ENCODE measurements at places on chromosomes 1 and 21. TPM values are rescaled to one million over a fixed set of nuclear protein-coding genes. Genes with fewer than 3 reads are reported as not detected.

Gene SPTA1
- not detected for total RNA-seq

Gene RAB25
- total RNA-seq = 21.3 TPM

Gene TNFRSF1B
- total RNA-seq = 4.1 TPM

Gene C1orf94
- total RNA-seq = 5.3 TPM

Gene TRAF3IP3
- total RNA-seq = not detected

Gene LRRC71
- total RNA-seq = not detected

Gene ZNF593OS
- not detected for total RNA-seq

GRCh38 chr1:200223207-200223606 is 186.6 kb downstream of the ZNF281 start:
- H3K27me3 ChIP-seq = no peaks in the 10 kb centered on the region

DNA sequence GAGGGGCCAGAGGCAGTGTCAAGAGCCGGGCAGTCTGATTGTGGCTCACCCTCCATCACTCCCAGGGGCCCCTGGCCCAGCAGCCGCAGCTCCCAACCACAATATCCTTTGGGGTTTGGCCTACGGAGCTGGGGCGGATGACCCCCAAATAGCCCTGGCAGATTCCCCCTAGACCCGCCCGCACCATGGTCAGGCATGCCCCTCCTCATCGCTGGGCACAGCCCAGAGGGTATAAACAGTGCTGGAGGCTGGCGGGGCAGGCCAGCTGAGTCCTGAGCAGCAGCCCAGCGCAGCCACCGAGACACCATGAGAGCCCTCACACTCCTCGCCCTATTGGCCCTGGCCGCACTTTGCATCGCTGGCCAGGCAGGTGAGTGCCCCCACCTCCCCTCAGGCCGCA is at the start of gene BGLAP:
BGLAP (plus strand) TSS at position 259 of the 400 bp plus-strand sequence; CDS start at position 307, 48 bp downstream.
- H3K4me1 ChIP-seq = peaks cover 18% of the 10 kb centered on the region
- no peak within 1 kb of the TSS for H3K4me3 ChIP-seq
- no peaks in the 10 kb centered on the region for H3K27me3 ChIP-seq
- no peak within 1 kb of the TSS for H3K27ac ChIP-seq
- peaks cover 2% of the 10 kb centered on the region for H3K36me3 ChIP-seq
- DNase-seq = no peak

- no peak overlapping the region for H3K4me3 ChIP-seq
- DNase-seq = no peak
- no peak overlapping the region for H3K27ac ChIP-seq
- no peaks in the 10 kb centered on the region for H3K4me1 ChIP-seq
- no peaks in the 10 kb centered on the region for H3K27me3 ChIP-seq
Observed at GRCh38 chr1:236761397-236762132, 33.5 kb upstream of the MTR start.

DNA sequence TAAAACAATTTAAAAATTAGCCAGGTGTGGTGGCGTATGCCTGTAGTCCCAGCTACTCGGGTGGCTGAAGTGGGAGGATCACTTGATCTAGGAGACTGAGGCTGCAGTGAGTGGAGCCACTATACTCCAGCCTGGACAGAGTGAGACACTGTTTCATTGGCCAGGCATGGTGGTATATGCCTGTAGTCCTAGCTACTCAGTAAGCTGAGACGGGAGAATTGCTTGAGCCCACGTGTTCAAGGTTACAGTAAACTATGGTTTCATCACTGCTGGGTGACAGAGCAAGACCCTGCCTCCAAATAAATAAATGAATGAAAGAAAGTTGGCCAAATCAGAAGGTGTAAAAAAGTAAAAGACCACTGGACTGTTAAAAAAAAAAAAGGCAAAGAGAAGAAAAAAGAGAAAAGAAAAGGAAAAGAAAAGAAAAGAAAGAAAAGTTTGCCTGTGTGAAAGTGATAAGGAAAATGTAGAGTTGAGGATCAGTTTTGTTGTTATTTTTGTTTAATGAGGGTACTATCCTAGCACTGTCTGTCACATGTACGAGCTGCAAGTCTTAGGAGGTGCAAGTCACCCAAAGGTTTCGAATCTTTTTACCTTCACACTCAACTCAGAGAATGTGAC is 52.3 kb downstream of the LUZP1 start:
- no peaks in the 10 kb centered on the region for H3K27me3 ChIP-seq
- H3K27ac ChIP-seq = no peak overlapping the region
- H3K4me3 ChIP-seq = no peak overlapping the region
- DNase-seq = no peak

- no peak for DNase-seq
- no peaks in the 10 kb centered on the region for H3K36me3 ChIP-seq
- H3K27me3 ChIP-seq = no peaks in the 10 kb centered on the region
Observed at GRCh38 chr1:76577525-76578185, 289.6 kb upstream of the ST6GALNAC5 start.

DNA sequence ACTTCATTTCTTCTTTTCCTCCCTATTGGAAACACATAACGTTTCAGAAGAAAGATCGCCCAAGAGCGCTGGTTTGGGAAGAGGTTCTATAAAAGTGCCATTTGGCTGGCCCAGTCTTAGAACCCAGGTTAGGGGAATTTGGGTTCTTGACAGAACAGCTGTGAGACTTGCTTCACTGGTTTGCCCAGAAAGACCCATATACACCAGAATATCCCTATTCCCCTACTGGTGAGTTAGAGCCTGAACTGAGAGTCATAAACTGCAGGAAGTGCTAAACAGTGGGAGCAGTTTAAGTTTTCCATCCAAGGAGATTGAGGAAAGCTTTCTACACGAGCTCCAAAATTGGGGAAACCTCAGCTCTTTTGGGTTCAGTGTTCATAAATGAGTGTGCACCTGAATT is 275.2 kb downstream of the VAV3 start:
- no peak overlapping the region for H3K27ac ChIP-seq
- no peak overlapping the region for H3K4me3 ChIP-seq
- H3K27me3 ChIP-seq = no peaks in the 10 kb centered on the region
- H3K36me3 ChIP-seq = no peaks in the 10 kb centered on the region
- DNase-seq = no peak
- H3K4me1 ChIP-seq = peaks cover 18% of the 10 kb centered on the region

- DNase-seq = no peak
- no peaks in the 10 kb centered on the region for H3K4me1 ChIP-seq
Observed at GRCh38 chr1:70331962-70332361, 22.6 kb downstream of the ANKRD13C start.

GRCh38 chr1:167938080-167938636 is 1.3 kb upstream of the MPC2 start:
- H3K27me3 ChIP-seq = no peaks in the 10 kb centered on the region
- H3K4me3 ChIP-seq = peak overlapping the region; percentile 55
- no peaks in the 10 kb centered on the region for H3K36me3 ChIP-seq
- peaks cover 25% of the 10 kb centered on the region for H3K4me1 ChIP-seq

DNA sequence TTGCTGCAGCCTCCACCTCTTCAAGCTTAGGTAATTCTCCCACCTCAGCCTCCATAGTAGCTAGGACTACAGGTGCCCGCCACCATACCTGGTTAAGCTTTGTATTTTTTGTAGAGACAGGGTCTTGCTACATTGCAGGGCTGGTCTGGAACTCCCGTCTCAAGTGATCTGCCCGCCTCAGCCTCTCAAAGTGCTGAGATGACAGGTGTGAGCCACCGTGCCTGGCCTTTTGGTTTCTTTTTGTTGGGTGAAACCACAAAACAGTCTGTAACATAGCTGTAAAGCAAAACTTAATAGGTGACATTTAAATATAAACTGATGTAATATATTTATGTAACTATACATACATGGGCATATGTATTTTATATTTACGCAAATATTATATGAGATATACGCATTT is 3.1 kb upstream of the DNAJC11 start:
- no peaks in the 10 kb centered on the region for H3K36me3 ChIP-seq
- H3K27me3 ChIP-seq = no peaks in the 10 kb centered on the region
- H3K4me3 ChIP-seq = no peak overlapping the region
- no peak for DNase-seq
- H3K4me1 ChIP-seq = peaks cover 8% of the 10 kb centered on the region

DNA sequence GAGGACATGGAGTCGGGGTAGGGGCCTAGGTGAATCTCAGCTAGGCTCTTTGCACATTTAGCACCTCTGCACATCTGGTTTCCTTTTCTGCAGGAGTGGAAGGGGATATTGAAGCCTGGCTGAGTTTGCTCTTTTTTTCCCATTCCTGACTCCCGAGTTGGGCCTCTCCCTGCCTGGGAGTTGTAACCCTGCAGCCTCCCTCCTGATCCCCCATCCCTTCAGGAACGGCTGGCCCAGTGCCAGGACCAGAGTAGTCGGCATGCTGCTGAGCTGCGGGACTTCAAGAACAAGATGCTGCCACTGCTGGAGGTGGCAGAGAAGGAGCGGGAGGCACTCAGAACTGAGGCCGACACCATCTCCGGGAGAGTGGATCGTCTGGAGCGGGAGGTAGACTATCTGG is 836 bp downstream of the OLFML3 start:
- no peaks in the 10 kb centered on the region for H3K36me3 ChIP-seq
- H3K4me1 ChIP-seq = peaks cover 60% of the 10 kb centered on the region
- no peak for DNase-seq
- H3K4me3 ChIP-seq = peak overlapping the region; percentile 23
- no peaks in the 10 kb centered on the region for H3K27me3 ChIP-seq

- H3K36me3 ChIP-seq = peaks cover 16% of the 10 kb centered on the region
- H3K27me3 ChIP-seq = no peaks in the 10 kb centered on the region
- no peak overlapping the region for H3K4me3 ChIP-seq
- DNase-seq = peak; percentile 21
- H3K4me1 ChIP-seq = peaks cover 30% of the 10 kb centered on the region
- H3K27ac ChIP-seq = peak overlapping the region; percentile 86
Observed at GRCh38 chr1:28195780-28196179, 19.3 kb upstream of the PTAFR start.

DNA sequence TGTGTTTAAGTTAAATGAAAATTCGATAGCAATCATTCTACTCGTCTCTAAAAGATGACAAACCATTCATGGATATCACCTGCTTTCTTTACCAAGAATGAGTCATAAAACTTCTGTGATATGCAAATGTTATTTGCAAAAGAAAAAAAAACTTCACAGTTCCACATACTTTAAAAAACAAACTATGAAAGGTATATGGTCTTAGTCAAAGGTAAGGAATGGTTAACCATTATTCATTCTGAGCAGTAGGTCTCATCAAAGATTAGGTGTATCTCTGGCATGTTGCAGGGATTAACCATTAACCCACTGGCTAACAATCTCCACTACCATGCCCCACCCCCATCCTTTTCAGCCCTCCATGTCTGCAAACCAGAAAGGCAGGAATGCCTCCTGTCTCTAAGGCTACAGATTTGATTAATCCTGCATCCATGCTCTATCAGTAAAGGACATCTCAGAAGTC is 44.4 kb downstream of the PTPN14 start:
- no peaks in the 10 kb centered on the region for H3K27me3 ChIP-seq
- H3K27ac ChIP-seq = no peak overlapping the region
- H3K4me1 ChIP-seq = peaks cover 39% of the 10 kb centered on the region
- no peak overlapping the region for H3K4me3 ChIP-seq

- H3K4me1 ChIP-seq = peaks cover 6% of the 10 kb centered on the region
- DNase-seq = no peak
- H3K36me3 ChIP-seq = no peaks in the 10 kb centered on the region
- no peak overlapping the region for H3K4me3 ChIP-seq
- no peaks in the 10 kb centered on the region for H3K27me3 ChIP-seq
- no peak overlapping the region for H3K27ac ChIP-seq
Observed at GRCh38 chr1:203490607-203491006, 3.3 kb upstream of the OPTC start.
